NK-92 treated with Interleukin-12 subunit alpha and Interleukin-12 subunit beta, amount 100 ng/mL, for 24 hours (cell line): ENCODE measurements at places on chromosomes 5 and 9.

DNA sequence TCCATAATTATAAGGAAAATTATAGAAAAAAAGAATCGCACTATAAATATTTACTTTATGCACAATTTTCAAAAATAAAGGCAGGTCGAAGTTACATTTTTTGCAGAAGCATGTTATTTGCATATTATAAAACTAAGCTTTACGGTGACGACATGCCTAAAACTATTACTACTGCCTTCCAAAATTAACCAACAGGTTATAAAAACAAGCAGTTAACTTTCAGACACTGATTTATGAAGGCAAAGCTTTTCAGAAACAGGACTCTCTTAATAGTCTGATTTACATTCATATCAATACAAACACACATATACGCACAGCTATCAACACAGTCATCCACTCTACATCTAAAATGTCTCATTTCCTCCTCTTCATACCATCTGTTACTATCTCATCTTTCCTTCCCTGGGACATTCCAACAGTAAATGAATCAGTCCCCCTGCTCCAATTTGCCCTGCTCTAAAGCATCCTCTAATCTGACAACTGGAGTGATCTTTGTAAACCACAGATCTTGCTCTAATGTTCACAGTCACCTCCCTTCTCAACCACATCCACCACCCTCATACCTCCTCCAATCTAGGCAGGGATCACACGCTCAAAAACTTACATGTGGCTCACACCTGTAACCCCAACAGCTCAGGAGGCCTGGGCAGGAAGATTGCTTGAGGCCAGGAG is 21.6 kb downstream of the FBXW11 start:
- DNase-seq, result peak; percentile 49

DNA sequence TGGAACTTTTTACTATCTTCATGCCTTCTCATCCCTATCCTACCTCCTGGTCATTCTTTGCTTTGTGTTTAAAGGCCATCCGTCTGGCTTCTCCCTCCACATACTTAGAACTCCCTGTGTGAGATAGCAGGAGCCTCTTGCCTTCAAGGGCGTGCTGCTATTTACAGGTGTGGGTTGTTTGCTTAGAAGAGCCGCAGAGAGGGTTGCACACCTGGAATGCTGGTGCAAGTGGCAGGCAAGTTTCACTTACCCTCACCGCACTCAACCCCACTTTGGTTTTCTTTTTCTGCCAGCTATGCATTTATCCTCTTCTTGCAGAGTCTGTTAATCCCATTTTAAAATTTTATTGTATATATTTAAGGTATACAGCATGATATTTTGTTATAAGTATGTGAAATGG is 12.6 kb downstream of the SKP2 start:
- DNase-seq, result no peak

DNA sequence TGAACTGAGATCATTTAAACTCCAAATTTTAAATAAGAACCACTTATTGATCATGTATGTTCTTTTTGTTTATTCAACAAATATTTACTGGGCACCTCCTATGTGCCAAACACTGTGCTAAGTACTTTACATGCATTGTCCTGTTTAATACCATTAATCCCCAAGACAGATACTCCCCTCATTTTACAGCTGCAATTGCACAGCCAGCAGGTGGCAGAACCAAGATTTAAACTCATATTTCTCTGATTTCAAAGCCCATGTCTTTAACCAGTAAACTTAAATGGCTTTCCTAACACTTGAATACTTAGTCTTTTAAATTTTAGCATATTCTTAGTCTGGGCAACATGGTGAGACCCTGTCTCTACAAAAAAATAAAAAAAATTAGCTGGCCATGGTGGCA is 43.4 kb upstream of the KIAA1958 start:
- DNase-seq, result no peak

GRCh38 chr5:55923865-55924500 is 70.8 kb downstream of the IL6ST start:
- no peak for DNase-seq

- DNase-seq, result no peak
Observed at GRCh38 chr5:134539732-134540131, 14.3 kb downstream of the JADE2 start.

DNA sequence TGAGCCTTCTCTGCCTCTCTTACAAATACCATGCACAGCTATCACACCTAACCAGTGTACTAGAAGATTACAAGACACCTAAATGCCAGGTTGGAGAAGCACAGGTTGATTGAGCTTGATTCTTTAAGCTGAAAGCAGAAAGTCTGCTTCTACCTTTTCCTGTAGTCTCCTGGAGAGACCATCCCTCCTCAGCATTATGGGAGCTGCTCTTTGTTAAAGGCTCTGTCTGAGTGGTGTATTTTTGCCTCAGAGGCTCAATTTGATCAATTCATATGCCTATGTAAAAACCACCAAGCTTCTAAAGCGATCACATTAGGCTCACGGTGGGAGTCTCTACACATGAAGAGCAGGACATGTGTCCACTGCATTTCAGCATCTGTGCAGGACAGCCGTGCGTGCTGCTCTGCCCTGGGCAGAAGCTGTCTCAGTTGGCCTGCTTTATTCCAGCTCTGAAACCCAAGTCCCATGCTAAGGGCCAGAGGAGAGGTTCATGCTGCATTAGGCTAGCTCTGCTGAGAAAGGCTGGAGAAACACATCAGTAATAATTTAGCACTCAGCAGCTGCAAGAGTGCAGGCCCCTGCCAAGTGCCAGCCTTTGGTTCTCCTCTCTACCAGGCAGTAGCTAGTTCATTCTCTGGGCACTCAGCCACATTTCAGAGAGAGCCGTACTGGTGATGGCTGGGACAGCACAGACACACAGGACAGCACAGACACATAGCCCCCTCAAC is 41.7 kb downstream of the TMEM167A start:
- no peak for DNase-seq

GRCh38 chr5:55675119-55675518 is 37.0 kb downstream of the SLC38A9 start:
- DNase-seq, result no peak

GRCh38 chr5:150514708-150515211 is 6.8 kb downstream of the NDST1 start:
- DNase-seq, result no peak

DNA sequence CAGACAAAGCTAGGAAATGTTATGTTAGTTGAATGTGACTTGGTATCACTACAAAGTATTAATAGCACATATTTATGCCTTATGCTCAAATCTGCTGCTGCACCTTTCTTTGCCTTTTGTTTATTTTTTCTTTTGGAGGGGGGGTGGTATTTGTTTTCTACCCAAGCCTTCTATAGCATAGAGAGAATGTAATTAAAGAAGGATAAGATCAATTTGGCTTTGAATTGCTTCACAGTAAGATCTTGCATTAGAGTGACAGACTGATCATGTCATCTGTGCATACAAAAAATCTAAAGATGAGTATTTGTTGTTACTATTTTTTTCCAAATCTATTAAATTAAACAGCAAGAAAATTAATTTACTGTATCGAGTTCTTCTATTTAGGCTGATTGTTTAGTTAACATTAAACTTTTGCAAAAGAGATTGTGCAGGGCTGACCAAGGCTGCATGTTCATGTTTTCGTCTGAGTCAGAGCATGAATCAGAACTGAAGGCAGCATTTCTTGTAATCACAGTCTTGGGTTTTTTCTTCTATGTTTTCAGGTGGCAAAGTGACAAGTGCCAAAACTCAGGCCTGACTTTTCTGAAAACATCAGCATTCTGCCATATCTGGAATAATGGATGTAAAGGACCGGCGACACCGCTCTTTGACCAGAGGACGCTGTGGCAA is 1007.1 kb upstream of the WWC1 start:
- no peak for DNase-seq

GRCh38 chr9:108544866-108545265 is 310.9 kb downstream of the ACTL7B start:
- no peak for DNase-seq

GRCh38 chr5:170557314-170557713 is 53.5 kb downstream of the KCNIP1 start:
- DNase-seq, result no peak

GRCh38 chr5:3149899-3150298 is 398.4 kb upstream of the IRX2 start:
- DNase-seq, result no peak

DNA sequence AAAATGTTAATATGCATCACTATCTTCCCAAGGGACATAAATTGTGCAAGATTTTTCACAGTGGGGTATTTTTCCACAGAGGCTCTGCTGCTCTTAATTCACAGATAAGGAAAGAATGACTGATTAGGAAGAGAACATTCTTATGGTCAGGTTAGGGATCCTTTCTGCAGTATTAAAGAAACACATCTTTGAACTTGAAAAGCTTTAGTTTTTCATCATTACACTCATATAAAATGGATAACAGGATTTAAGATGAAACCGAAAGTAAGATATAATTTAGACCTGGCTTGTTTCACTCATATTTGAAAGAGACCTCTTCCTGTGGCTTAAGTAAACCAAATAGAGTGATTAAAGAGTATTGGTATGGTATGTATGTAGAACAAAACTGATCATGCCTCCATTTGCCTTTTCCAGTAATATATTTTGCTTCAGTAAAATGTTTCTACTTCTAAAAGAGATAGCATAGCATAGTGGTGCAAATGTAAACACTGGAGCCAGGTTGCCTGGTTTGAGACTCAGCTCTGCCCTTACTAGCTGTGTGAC is 160.0 kb downstream of the PRR16 start:
- no peak for DNase-seq

GRCh38 chr5:133297293-133297692 is 245.5 kb downstream of the HSPA4 start:
- no peak for DNase-seq

DNA sequence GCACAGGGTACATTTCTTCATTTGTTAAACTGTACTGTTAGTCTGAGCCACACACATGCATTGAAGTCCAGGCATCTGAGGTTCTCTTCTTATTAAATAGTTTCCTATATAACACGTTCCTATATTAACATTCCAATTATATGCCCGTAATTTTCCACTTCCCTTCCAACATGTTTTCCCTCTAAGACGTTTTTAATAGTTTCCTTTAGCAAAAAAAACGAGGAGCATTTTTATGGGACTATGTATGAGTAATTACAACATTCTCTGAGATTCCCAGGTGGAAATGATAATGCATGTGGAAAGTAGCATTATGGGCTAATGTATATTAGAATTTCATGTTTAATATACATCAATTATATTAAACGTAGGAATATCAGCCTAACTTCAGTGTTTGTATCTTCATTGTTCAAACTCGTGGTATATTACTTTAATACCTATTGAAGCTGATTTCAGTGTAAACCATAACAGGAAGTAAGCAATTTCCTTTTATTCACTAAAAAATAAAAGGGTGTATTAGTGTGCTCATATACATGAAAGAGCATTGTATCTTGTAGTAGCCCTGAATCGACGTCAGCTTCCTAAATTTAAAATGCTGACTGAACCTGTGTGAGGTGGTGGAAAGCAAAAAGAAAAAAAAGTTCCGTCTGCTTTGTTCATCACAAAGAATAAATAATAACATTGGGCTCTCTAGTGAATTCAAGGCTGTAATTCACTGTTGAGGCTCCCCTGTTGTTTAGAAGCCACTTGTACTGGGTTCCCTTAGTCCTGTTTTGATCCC is 11.3 kb downstream of the SMARCA2 start:
- DNase-seq, result no peak

DNA sequence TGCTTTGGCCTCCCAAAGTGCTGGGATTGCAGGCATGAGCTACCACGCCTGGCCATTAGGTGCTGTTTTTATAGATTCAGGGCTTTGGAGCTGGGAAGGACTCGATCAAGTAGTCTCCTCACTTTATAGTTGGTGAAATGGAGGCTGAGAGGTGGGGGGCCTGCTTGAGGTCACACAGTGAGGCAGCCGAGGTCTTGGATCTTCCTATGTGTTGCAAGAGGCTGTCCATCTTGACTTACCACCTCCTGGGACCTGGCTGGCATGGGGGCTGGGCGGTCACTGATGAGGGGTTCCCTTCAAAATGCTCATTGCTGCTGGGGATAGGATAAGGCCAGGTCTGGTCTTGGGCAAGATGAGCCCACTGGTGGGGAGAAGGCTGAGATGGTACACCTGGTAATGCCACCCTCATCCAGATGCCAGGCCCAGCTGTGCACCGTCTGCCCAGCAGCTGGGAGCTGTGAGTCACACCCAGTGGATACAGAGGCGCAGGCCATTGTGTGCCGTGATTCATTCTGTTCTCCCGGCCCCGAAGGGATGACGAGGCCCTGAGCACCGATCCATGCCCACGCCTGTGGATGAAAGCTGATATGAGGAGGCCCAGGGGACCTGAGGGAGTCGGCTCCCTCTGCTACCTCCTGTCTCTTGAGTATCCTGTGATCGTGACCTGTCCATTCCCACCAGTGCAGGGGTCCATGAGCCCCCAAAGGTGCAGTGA is 10.5 kb upstream of the NDST1 start:
- no peak for DNase-seq

- DNase-seq, result no peak
Observed at GRCh38 chr9:113584428-113585084, 121.0 kb downstream of the RGS3 start.

DNA sequence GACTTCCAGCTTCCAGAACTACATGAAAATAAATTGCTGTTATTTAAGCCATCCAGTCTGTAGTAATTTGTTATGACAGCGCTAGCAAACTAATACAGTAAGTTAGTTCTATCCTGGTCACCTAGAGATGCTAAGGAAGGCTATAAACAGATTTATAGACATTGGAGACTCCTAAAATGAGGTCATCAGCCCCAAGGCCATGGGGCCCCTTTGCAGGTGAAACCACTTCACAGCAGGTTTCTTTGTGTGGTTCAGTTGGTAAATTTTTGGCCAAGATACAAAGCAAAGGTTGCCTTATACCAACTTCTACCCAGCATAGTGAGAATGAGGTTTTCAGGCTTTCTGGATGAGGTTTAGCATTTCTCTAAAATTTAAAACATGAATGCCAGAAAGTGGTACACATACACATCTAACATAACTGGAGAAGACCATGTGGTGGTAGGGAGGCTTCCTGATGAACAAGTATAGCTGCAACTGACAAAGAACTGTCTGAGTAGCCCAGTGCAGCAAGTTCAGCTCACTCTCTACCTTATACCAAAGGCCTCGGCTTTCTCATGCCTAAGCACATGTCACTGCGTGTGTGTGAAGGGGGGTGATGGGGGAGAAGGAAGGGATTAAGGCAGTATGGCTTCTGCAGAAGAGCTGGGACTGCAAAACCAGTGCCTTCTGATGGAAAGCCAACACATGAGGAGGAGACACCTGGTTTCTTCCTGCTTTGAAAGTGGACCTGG is 264.6 kb upstream of the TAS2R1 start:
- DNase-seq, result no peak

DNA sequence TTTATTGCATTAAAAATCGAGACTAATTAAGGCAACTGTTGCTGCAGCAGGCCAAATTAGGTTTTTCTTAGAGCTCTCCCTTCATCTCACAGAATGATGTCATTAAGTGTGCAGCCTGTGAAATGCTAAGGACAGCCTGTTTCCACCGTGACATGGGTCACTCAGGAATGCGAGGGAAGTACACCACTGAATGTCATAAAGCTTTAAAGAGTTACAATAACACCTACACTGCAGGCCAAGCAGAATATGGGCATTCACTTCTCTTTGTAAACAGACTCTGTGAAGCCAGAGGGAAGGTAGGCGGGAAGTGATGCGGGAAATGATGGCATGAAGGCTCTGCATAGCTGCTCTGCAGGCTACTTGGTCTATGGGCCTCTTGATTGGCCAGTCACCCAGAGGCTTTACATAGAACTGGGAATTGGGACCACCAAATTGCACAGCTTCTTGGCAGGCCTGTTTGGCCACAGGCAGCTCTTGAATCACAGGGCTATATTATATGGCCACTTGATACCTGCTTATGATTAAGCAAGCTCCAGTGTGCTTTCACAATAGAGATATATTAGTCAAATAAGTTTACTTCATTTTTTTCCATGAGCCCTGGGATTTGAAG is 28.4 kb upstream of the AOPEP start:
- DNase-seq, result no peak

GRCh38 chr5:132483661-132484390 is 6.7 kb downstream of the IRF1 start:
- DNase-seq, result no peak
